ENCODE measurements at places on chromosomes 1 and 21. TPM values are rescaled to one million over a fixed set of nuclear protein-coding genes. Genes with fewer than 3 reads are reported as not detected.

Gene SLAMF6
- not detected for total RNA-seq

DNA sequence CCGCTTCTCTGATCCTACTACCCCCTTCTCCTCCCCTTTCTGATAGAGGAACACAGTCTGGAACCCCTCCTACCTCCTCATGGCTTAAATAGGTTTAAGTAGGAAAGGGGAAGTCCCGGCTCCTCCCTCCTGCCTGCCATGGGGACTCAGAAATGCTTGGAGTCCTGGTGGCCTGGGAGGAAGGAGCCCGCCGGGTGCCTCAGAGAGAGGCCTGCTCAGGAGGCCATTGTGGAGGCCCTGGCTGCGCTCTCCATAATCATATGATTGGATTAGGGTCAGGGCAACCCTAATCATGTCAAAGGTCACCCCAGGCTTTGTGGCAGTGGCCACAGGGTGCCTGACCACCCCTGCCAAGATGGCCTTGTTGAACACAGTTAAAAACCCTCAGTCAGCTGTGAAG is 29.0 kb downstream of the WNT3A start:
- DNase-seq: no peak

DNA sequence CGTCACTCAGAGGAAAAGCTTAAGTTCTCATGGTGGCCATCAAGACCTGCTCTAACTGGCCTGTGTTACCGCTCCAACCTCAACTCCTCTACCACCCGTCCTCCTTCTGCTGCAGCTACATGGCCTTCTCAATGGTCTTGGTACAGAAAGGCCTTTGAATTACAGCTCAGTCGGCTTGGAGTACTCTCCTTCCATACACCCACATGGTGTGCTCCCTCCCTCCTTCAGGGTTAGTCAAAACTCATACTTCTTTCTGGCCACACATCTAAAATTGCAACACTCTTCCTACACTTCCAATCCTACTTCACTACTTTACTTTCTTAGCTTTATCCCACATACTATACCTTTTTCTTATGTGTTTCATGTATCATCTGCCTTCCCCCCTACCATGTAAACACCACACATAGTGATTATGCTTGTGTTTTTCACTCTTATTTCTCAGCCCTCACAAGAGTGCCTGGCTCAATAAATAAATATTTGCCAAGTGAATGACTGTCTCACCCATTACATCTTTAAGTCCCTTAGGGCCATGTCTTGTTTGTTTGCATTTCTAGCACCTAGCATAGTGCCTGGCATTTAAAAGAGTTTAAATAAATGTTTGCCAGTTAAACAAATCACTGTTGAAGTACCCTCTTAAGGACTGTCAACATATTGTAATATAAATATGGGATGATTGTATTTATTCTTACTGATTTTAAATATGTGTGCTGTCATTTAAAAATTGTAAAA is 37.6 kb upstream of the HMCN1 start:
- no peak for DNase-seq

GRCh38 chr1:189606795-189607476 is 870.7 kb downstream of the BRINP3 start:
- DNase-seq: no peak

Gene GJB3
- under 0.01 TPM for total RNA-seq

DNA sequence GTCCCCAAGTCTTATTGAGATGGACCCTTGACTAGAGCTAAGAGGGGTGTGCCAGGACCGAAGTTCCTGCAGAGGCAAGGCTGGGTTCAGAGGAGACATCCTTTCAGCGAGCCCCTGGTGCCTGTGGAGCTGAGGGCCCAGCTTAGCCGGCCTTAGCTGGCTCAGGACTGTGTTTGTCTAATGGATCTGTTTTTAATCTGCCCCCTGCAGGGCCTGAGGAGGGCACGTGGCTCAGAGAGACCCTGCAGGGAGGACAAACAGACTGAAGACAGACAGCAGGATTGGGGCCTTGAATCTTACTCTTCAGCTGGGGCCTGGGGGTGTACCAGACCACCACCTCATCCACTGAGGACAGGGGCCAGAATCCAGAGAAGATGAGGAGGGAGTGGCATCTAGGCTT is 1.6 kb downstream of the CRABP2 start:
- DNase-seq: no peak

GRCh38 chr21:37580666-37581065 is 214.1 kb downstream of the DYRK1A start:
- peak; percentile 96 for DNase-seq

Gene TSPAN2
- 5.9 TPM for total RNA-seq

DNA sequence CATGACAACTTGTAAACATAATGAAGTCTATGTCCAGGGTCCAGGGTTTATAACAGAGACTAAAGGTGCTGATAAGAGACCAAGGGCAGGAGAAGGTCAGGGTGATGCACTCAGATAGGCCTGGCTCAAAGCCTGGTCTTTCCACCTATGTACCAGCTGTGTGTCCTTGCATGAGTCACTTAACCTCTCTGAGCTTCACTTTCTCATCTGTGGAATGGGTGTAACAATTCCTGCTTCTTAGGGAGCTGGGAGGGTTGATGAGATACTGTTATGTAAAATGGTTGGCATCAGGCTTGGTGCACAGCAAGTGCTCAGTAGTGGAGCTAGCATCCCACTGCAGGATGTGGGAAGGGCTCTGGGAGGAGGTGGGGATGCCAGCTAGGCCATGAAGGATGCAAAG is 143.7 kb upstream of the CSF3R start:
- DNase-seq: no peak

GRCh38 chr1:167750641-167751040 is 28.9 kb downstream of the MPZL1 start:
- no peak for DNase-seq

GRCh38 chr1:29590583-29591565 is 354.6 kb downstream of the PTPRU start:
- DNase-seq: no peak

Gene CAMK1G
- total RNA-seq: not detected

Gene ZMYND12
- 0.89 TPM for total RNA-seq

Gene RAP1GAP
- not detected for total RNA-seq

GRCh38 chr1:213296558-213296957 is 245.5 kb downstream of the RPS6KC1 start:
- DNase-seq: no peak

Gene KRTAP10-11
- not detected for total RNA-seq

Gene UBL4B
- not detected for total RNA-seq

- DNase-seq: no peak
Measured at GRCh38 chr1:21666576-21667320, 2.4 kb downstream of the RAP1GAP start.

Gene CREG1
- 43.9 TPM for total RNA-seq

Gene ZBTB8A
- 5.5 TPM for total RNA-seq

Gene HRNR
- not detected for total RNA-seq

Gene PLPP3
- 59.7 TPM for total RNA-seq

Gene ST3GAL3
- total RNA-seq: 6.2 TPM

DNA sequence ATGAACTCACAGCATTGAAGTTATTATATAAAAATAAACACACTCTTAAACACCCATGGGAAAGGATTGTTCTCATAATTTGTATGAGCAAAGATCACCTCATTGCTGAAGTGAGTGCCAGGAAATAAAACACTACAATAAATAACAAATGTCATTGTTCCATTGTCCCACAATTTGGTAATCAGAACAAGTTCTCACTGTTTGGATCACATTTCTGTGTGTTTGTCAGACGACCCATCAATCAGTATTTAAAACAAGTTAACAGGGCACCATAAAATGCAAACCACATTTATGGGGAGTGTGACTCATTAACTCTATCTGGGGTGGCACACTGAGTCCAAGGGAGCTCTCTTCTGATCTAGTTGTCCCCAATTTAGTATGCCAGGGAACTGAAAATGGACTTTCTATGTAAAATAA is 124.5 kb downstream of the PTPRC start:
- peak; percentile 27 for DNase-seq

- peak; percentile 29 for DNase-seq
Measured at GRCh38 chr1:2534687-2535441, 4.8 kb upstream of the HES5 start.

Gene AUNIP
- 3.2 TPM for total RNA-seq

DNA sequence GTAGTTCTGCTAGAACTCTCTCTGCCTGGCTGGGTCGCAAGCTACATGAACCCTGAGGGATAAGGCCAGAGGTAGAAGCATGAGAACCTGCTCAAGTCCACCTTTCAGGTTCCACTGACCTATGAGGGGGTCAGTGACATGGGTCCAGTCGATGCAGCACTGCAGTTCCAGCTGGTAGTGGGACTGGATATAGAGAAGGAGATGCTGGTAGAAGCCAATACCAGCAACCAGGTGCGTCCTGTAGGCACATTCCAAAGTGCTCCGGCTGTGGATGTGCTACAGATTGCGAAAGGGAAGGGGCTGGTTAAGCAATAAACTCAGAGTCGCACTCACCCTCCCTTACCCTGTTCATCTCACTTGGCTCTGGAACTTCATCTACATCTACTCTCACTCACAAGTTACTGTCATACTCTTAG is 5.7 kb downstream of the SMG5 start:
- no peak for DNase-seq

All from dermis microvascular lymphatic vessel endothelial cell (primary cell).